ENCODE measurements at places on chromosomes 5 and 9.

DNA sequence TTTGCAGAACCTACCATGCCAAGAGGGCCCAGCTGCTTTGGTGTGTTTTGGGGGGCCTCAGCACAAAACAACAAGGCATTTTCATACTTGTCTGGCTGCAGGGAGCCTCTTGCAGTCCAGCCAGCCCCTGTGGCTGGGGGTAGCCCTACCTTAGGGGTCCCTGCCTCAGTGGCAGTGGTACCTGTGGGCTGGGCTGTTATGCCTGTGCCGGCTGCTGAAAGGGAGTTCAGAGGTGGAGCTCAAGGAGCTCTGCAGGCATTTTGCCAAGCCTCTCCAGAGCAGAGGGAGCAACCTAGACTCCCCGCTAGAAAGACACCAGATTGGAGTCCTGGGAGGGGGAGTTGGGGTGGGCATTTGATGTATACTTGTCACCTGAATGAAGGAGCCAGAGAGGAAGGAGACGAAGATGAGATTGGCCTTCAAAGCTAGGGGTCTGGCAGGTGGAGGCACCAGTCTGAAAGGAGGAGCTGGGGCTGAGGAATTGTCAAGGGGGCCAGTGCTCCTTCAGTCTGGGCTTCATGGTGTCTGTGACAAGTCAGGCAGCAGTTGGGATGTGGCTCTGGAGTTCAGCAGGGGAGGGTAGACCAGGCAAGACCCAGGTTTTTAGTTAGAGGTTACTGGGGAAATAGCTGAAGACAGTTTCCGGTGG is 1.5 kb downstream of the SHROOM1 start:
- H3K36me3 ChIP-seq: no peaks in the 10 kb centered on the region
- H3K27me3 ChIP-seq: no peaks in the 10 kb centered on the region
- DNase-seq: no peak
- H3K4me3 ChIP-seq: peak overlapping the region; percentile 75
- no peaks in the 10 kb centered on the region for H3K4me1 ChIP-seq

DNA sequence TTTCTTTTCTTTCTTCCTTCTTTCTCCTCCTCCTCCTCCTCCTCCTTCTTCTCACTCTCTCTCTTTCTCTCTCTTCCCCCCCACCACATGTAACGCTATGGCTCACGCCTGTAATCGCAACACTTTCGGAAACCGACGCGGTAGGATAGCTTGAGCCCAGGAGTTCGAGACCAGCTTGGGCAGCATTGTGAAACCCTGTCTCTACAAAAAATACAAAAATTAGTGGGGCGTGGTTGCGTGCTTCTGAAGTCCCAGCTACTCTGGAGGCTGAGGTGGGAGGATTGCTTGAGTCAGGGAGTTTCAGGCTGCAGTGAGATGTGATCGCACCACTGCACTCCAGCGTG is 736 bp upstream of the GLDC start:
- H3K4me1 ChIP-seq: peaks cover 19% of the 10 kb centered on the region
- H3K36me3 ChIP-seq: no peaks in the 10 kb centered on the region
- H3K4me3 ChIP-seq: peak overlapping the region; percentile 52
- H3K27ac ChIP-seq: no peak overlapping the region
- no peak for DNase-seq

- DNase-seq: no peak
- H3K27ac ChIP-seq: no peak overlapping the region
- no peaks in the 10 kb centered on the region for H3K36me3 ChIP-seq
- no peaks in the 10 kb centered on the region for H3K4me1 ChIP-seq
- no peaks in the 10 kb centered on the region for H3K27me3 ChIP-seq
Measured at GRCh38 chr9:12988258-12988657, 213.4 kb downstream of the LURAP1L start.

GRCh38 chr5:159827861-159828260 is 88.4 kb upstream of the ADRA1B start:
- H3K4me1 ChIP-seq: no peaks in the 10 kb centered on the region
- no peaks in the 10 kb centered on the region for H3K27me3 ChIP-seq
- no peaks in the 10 kb centered on the region for H3K36me3 ChIP-seq

DNA sequence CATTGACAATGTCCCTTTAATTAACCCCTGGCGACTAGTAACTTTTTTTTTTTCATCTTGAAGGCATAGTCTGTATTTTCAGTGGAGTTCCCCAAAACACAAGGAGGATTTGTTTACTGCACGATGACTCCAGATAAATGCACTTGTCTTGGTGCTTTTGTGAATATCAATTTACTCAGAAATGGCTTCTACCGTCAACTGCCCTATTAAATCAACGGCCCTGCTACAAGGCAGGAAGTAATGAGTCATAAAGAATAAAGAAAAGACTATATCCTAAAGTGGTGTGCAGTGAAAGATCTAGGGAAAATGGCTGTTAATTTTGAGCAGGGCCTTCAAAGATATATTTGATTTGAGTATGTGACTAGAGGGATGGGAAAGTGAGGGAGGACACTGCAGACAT is 388.3 kb upstream of the CHD1 start:
- no peaks in the 10 kb centered on the region for H3K36me3 ChIP-seq
- H3K27me3 ChIP-seq: no peaks in the 10 kb centered on the region
- no peak overlapping the region for H3K4me3 ChIP-seq
- no peak for DNase-seq

GRCh38 chr5:148645527-148645926 is 8.8 kb downstream of the HTR4 start:
- no peaks in the 10 kb centered on the region for H3K4me1 ChIP-seq
- H3K36me3 ChIP-seq: no peaks in the 10 kb centered on the region
- no peak overlapping the region for H3K4me3 ChIP-seq
- H3K27ac ChIP-seq: no peak overlapping the region
- DNase-seq: no peak

DNA sequence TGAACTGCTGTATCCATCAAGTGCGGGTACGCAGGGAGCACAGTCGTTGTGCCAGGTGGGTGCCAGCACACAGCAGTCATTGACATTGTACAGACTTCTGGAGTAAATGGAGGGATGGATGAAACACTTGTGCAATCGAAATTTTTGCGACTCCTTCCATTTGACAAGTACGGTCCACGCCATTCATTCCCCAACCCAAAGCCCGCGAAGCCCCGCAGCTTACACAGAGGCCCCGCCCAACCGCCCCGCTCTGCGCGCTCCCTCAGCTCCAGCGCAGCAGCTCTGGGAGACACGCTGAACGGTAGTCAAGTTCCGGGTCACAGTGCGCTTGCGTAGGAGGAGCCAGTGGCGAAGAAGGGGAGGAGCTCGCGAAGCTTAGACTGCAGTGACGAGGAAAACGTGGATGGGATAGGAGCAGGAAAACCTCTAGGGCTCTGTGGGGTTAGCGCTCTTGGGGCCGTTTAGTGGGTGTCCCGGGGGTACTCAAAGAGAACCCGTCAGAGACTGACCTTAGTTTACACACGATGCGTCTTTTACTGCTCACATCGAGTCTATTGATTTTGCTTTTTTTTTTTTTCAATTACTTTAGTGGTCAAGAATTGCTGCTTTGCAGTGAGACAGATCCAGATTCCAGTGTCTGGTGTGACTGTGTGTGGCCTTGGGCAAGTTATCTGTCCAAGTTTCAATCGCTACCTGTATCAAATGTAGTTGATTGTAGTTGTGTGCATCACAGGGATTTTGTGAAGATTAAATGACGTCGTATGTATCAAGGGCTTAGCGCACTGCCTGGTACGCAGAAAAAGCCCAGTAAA is 15.3 kb upstream of the MSANTD3 start:
- peak; percentile 84 for DNase-seq
- no peaks in the 10 kb centered on the region for H3K36me3 ChIP-seq
- H3K27me3 ChIP-seq: peaks cover 1% of the 10 kb centered on the region
- peak overlapping the region; percentile 22 for H3K27ac ChIP-seq
- peaks cover 9% of the 10 kb centered on the region for H3K4me1 ChIP-seq

DNA sequence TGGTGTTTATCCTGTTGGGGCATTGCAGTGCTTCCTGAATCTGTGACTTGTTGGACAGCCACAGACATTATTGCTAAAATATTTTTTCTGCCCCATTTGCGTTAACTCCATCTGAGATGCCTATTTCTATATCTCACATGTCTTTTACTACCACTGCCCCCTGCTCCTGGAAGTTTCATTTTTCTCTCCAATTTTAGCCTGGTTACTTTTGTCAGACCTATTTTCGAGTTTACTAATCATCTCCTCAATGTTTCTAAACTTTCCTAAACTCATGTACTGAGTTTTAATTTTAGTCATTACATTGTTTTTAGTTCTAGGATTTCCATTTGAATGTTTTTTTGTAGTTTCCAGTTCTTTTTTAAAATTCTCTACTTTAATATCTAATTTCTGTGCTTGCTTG is 17.6 kb downstream of the HAPLN1 start:
- H3K36me3 ChIP-seq: no peaks in the 10 kb centered on the region
- H3K27me3 ChIP-seq: no peaks in the 10 kb centered on the region
- no peak overlapping the region for H3K4me3 ChIP-seq
- no peaks in the 10 kb centered on the region for H3K4me1 ChIP-seq
- DNase-seq: no peak
